Liver (tissue), 10 donors: ENCODE measurements at places on chromosomes 5 and 9.

DNA sequence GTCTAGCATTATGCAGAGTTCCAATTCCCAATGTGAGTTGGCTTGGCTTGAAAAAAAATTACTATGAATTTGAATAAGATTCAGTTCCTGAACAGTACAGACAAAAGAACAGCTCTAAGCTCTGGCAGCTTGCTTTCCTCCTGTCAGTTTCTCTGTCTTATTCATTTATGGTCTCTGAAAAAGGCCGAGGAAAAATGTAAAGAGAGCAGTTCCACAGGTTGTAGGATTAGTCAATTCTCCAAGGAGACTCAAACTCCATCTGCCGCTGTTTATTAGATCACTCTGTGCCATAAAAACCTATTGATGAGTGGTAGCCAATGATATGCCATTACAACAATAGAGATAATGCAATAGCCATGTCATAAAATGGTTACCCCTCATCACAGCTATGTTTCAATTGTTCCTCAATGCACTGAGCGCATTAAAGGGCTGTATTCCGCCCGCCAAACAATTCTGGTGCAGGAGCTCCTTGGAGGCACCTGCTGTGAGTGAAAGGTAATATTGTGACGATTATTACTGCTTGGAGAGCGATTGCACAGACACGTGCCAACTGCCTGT is 188.2 kb downstream of the ARRDC3 start:
- DNase-seq: no peak

- DNase-seq: no peak
Observed at GRCh38 chr5:167014401-167015056, 1276.9 kb upstream of the WWC1 start.

DNA sequence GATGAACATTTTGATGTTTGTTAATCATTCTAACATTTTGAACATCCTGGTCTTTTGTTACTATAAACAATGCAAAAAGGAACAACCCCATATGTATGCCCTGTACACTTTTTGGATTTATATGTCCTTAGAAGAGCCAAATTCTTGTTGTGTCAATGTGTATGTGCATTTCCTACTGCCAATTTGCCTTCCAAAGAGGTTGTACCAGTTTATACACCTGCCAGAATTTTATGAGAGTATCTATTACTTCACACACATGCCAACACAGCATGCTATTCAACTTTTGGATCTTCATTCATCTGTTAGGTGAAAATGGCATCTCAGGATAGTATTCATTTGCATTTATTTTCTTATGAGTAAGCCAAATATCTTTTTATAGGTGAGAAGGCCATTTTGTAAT is 162.0 kb upstream of the SEMA6A start:
- no peak for DNase-seq

DNA sequence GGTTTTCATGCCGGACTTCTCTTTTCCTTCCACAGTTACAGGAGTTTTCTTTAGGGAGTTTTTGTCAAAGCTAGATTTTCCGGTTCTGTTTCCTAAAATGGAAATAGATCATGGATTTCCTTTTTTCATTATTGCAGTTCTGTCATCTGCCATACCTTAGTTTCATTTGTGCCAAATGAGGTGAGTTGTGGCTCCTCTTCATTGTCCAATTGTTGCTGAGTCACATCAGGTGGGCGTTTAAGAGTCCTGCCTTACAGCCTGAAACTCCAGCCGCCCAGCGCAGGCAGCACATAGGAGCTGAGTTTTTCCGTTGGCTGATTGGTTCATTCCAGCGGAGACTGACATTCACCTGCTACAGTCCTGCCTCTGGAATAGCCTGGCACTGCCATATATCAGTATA is 14.1 kb downstream of the SLC25A25 start:
- no peak for DNase-seq

GRCh38 chr5:97095318-97095732 is 47.1 kb downstream of the LIX1 start:
- no peak for DNase-seq

- no peak for DNase-seq
Observed at GRCh38 chr5:133758641-133759040, 146.3 kb upstream of the FSTL4 start.

DNA sequence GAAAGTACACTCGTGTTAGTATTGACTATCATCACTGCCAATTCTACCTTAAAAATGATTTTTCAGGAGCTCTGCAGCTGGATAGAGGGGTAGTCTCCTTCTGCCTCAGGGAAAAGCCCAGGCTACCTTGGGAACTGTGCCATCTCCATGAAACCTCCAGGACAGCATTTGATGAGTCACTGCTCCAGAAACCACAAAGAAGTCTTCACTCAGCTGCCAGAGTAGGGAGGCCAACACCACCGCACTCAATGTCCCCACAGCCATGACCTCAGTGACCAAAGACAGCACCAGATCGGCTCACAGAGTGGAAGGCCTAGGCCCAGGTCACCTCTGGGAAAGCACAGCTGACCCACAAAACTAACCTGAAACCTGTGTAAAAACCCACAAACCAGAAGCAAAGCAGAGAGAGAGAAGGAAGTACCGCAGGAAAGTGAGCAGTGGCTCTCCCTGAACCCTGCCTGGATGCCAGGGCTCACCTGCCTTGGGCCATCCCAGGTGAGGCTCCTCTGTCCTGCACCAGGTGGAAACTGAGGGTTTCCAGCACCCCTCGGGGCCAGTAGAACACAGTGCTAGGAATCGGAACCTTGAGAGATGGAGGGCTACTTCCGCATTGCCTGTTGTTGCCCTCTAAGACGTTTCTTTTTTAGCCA is 30.0 kb downstream of the S1PR3 start:
- DNase-seq: no peak

GRCh38 chr9:100394816-100395215 is 32.1 kb upstream of the MSANTD3 start:
- no peak for DNase-seq

DNA sequence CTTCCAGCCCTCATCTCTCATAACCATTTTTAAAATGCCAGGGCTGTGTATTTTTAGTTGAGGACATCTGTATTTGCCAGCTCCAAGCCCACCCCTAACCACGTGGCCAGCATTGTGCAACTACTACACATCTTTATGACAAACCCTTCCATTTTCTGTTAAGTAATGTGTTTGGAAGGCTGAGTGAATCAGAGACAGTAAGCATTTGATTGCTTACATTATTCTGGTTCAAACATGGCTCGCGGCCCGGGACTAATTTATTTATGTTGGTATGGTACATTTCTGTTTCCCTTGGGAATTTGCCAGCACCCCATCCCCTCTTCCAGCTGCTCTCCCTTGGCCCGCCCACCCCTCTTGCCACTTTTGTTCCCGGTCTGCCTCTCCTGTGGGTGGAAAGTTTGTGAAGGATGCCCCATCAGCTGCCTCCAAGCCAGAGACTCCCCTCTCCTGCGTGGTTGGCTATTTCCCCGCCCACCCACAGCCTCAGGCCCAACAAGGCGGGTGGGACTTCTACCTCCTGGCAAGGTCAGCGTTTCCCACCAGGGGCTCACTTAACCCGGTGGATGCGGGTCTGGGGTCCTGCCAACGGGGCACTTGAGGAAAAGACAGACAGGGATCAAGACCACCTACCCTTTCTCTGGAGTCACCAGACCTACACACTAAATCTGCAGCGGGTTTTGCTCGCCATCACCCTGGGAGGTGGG is 162.2 kb downstream of the HSD17B3 start:
- no peak for DNase-seq

DNA sequence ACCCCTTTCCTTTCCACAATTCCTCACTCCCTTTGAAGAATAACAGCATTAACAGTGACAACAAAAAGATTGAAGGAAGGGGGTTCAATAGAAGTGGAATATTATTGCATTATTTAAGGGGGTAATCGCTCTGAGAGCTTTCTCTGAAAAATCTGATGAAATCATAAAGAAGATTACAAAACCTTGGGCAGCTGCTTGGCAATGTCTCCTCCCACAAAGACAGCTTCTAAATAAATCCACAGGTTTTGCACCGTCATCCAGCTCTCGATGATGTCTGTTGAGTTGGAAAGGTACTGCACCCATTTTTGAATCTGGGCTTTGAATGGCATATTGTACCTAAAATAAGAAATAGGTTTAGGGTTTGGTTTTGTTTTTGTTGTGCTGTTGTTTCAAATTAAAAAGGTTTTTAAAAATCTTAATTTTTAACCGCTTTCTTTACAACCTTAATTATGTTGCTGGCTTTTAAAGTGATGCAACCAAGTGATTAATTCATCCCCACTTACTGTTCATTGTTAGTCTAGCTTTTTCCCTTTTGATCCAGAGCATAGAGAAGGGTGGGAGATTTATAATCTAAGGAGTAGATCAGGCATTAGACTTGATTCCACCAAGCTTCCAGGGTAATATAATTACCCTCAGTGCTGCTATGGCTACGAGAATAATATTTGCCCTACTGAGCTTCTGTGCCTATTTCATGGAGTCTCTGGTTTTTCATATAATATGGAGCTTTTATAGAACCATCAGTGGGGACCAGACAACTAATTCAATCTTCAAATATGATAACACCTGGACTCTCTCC is 85.0 kb downstream of the DNAH5 start:
- no peak for DNase-seq

GRCh38 chr5:128766406-128766805 is 198.9 kb upstream of the SLC27A6 start:
- no peak for DNase-seq

DNA sequence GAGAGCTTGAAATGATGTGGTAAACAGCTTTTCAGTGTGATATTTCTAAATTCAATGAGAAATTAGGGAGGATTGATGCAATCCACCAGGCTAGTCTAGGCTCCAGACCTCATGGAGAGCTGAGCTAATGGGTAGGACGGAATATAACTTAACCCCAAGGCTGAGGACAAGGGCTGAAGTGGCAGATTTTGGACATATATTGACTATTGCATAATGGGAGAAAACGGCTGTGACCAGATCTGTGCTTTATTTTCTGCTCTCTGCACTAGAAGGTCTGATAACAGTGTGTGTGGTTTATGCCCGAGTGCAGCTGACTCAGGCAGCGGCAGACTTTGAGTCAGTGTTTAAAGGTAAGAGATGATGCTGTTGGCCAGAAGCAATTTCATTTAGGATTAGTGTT is 70.6 kb downstream of the ACTBL2 start:
- no peak for DNase-seq

GRCh38 chr9:108603141-108603540 is 252.6 kb downstream of the ACTL7B start:
- no peak for DNase-seq

GRCh38 chr9:114231273-114231672 is 75.9 kb downstream of the COL27A1 start:
- no peak for DNase-seq

- no peak for DNase-seq
Observed at GRCh38 chr5:97102010-97102470, 40.4 kb downstream of the LIX1 start.

DNA sequence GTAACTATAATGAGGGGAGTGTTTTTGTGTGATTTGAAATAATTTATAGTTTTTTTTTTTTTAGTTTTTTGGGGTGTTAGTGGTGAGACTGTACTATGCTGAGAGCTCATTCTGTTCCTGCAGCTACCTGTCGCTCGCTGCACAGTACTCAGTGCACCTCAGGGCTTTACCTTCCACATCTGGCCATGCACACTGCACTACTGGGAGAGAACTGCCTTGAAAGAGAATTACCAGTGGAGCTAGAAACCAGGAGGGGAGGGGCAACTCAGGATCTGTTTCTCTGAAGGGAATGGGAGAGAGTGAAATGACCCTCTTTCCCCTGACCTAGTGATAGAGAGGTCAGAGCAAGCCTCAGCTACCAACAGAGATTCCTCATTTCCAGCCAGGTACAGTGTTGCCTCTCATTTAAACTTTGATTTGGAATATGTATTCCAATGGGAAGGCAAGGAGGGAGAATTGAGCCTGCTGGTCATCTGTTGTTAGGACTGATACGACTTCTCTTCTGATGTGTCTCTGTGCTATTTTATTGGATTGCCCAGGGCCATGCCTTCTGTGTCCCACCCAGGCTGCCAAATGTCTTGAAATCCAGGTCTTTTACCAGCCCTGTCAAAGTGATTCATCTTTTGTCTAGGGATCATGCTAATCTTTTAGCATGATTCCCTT is 8.9 kb downstream of the ATG10 start:
- no peak for DNase-seq

DNA sequence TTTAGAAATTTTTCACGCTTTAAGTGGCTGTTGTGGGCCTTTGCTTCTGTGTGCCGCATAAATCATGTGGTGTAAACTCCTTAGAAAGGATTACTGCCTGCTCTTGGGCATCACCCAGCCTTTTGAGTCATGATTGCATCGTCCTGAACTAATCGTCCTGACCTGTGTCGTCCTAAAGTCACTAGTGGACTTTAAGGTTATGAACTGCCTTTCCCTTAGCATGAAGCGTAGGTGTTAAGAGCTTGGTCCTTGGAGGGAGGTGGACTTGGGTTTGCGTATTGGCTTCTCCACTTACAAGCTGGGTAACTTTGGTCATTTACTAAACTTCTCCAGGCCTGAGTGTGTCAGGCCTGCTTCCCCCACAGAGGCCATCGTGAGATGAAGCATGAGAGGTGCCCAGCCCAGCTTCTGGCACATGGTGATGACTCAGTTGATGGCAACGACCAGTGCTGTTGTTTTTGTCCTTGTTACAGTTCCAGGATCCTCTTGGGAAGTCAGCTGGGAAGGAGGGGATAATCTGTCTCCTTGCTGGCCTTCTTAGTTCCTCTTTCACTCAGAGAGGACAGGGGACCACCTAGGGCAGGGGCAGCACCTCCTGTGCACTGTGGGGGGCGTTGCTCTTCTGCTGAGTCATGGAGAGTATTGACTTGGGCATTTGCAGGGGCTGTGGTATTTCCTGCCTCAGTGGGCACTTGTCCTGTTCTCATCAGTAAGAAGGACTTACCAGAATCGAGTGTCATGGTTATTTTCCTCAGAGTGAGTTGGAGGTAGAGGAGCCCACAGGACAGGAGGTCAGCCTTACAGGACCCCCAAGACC is 54.2 kb upstream of the NCS1 start:
- DNase-seq: no peak

DNA sequence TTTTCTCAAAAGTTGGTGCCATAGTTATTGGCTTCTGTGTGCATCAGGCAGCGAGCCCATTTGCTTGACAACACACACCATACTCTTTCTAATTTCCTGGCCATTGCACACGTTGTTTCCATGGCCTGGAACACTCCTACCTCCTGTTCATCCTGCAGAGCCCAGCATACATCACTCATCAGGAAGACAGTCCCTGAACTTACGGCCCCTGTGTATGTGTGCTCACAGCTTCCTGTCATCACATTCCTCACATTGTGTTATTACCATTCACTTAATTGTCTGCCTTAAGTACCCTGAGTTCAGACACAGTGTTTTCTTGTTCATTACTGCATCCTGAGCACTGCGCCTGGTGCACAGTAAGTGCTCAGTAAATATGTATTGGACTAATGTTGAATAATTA is 355.9 kb downstream of the PRELID2 start:
- DNase-seq: no peak

- DNase-seq: no peak
Observed at GRCh38 chr9:74577956-74578355, 80.8 kb downstream of the RORB start.
